ENCODE measurements at places on chromosomes 6 and 20.

- DNase-seq: no peak
These were observed 208.9 kb upstream of the EXOC2 start for GRCh38 chr6:901696-902460.

DNA sequence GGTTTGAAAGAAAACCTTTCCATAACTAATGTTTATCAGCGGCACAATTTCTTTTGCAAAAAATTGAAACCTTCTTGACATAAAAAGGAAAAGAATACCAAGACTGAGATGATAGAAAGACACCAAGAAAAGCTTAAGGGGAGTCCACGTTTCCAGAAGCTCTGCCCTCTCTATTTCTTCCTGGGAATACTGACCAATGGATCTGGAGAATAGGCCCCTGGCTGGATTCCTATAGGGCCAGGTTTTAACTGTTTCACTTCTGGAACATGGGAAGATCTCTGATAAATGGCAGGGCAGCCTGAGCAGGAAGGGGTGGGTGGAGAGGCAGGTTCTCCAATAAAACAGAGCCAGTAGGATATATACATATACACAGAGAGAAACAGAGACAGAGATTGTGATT is 413.4 kb upstream of the JARID2 start:
- no peak for DNase-seq

GRCh38 chr6:138234363-138234762 is 16.1 kb upstream of the PBOV1 start:
- DNase-seq: no peak

DNA sequence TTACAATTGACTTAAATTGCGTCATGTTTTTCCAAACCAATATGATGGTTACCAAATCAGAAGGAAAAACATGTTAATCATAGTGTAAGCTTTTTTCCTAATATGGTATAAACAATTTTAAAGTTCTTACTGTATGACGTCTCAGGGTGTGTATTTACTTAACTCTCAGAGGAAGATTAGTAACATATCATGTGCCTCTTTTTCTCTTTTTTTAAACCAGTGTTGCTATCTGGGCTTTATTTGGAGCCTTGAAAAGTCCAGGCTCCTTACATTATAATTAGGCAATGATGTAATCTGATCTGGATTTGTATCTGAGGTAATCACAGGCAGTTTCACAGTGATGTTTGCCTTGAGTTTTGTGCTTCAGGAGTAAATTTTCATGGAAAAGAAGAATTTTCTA is 20.4 kb upstream of the RAB23 start:
- DNase-seq: peak; percentile 22

GRCh38 chr20:44840826-44841225 is 30.5 kb upstream of the RIMS4 start:
- no peak for DNase-seq

DNA sequence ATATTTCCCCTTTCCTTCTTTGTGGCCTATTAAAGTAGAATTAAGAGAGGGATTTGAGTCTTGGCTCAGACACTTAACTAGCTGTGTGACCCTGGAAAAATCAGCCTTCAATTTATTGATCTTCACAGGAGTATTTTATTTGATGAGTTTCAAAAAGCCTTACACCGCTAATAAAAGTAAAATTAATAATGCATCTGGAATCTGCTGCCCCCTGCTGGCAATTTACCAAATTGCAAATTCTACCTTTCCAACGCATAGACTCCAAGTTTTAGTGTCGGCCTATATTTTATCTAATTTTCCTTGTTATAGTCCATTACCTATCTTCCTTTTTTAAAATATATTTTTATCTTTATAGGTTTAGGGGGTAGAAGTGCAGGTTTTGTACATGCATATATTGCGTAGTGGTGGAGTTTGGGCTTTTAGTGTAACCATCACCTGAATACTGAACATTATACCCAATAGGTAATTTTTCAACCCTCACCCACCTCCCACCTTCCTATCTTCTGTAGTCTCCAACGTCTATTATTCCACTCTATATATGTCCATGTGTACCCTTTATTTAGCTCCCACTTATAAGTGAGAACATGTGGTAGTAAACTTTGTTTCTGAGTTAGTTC is 46.3 kb downstream of the GOPC start:
- DNase-seq: no peak

All from HTR-8/SVneo (cell line).